Thymus (tissue), 14 donors: ENCODE measurements at places on chromosomes 7 and 10. TPM values are rescaled to one million over a fixed set of nuclear protein-coding genes. Genes with fewer than 3 reads are reported as not detected.

GPR26 gene
- polyA plus RNA-seq: 0.02 TPM

UPK3B gene
- 2.1 TPM for polyA plus RNA-seq

EBLN1 gene
- 0.11 TPM for polyA plus RNA-seq

MUC12 gene
- polyA plus RNA-seq: 1.4 TPM

ARMC10 gene
- polyA plus RNA-seq: 35.3 TPM

ELMO1 gene
- 18.7 TPM for polyA plus RNA-seq

ANXA8L1 gene
- polyA plus RNA-seq: 46.1 TPM

GRCh38 chr7:134714470-134715205 is 64.8 kb upstream of the CALD1 start:
- DNase-seq: no peak

DNA sequence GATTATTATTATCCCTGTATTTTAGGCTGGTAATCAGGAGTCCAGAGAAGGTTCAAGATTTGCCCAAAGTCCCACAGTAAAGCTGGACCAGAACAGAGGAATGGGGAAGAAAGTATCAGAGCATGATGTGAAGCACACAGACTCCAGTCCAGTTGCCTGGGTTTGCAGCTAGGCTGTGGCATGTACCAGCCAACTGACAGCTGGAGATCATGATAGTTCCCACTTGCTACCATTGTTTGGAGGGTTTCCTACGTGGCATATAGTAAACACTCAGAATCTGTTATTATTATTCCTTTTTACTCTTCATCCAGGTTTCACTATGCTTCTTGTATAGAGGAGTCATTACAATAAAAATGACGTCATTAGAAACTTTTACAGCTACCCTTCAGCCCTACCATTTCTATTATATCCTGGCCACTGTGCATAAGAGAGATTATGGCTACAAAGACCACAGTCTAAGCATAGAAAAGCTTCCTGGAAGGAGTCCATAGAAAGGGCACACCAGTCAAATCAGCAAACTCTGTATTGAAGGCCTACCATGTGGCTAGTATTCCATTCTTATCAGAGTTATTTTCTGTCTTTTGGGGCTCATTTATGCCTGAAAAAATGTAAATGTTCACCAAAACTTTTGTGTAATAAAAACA is 66.6 kb downstream of the MTPN start:
- DNase-seq: no peak

DNA sequence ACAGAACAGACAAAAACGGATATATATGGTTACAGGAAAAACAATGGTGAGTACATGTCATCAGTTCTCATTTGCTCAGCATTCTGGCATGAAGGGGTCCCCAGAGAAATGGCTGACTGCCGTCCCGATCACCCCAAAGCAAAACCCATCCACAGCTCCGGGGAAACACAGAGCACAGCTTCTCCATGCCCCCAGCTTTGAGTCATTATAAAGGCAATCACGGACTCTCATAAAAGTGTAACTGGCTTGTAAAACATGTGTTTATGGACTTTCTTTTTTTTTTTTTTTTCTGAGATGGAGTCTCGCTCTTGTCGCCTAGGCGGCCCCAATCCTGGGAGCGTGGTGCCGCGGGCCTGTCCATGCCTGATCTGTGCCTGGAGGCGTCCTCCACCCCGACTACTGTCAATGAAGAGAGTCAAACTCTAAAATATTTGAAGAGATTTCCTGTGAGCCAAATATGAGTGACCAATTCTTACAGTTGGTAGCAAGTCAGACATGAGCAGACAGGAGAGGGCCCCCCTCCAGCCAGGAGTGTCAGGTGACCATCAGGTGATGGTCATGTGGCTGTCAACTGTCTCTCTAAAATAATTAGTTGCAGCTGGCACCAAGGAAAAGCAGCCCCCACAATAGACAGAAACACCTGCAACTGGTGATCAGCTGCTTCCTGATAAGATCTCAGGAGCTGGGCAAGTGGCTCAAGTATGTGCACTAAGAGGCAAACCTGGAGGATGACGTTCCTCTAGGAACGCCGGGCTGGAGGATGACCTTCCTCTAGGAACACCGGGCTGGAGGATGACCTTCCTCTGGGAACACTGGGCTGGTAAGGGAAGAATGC is 21.7 kb upstream of the NOM1 start:
- no peak for DNase-seq

DNA sequence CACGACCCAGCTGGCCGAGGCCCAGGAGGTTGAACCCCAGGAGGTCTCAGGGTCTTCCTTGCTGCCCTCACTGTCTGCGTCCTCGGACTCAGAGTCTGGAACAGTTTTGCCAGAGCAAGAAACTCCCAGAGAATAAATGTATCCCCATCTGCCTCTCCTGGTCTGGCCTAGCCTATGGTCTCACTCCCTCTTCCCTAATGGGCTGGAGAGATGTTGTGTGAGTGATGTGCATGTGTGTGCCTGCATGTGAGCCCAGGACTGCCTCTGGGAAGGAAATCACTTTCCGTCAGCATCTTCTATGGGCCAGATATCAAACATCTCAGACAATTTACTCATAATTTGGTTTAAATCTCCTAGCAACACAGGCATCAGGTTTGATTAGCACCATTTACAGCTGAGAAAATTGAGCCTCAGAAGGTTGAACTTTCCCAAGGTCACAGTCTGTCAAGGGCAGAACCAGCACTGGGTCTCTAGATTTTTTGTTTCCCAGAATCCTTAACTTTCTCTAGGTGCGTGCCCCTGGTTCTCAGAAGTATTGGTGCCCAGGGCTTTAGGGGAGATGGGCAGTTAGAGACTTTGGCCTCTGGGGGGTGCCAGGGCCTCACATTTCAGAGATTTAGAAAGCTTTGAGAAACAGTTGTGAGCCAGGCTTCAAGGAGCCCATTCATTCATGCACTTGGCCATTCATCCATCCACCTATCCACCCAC is 4.9 kb downstream of the TMEM270 start:
- DNase-seq: no peak
